ENCODE measurements at places on chromosomes 4 and X.

GRCh38 chr4:167779864-167780263, 312.5 kb upstream of the ANXA10 start:
- DNase-seq = no peak

DNA sequence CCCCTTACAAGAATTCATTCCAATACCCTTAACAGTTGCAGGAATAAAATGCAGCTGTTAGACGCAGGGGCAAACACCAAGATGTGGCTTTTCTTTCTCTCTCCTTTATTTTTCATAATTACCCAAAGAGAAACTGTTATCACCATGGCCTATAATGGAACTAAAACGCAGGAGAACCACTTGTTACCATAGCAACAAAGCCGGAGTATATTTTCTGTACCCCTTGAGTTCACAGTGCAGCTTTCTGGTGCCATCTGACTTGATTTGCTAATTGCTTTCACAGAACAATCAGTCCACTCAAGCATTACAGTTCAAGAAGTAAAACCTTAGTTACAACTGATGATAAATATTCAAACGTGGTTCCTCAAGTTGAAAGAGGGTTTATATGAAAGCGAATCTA, 157.9 kb downstream of the AMELX start:
- DNase-seq = no peak

DNA sequence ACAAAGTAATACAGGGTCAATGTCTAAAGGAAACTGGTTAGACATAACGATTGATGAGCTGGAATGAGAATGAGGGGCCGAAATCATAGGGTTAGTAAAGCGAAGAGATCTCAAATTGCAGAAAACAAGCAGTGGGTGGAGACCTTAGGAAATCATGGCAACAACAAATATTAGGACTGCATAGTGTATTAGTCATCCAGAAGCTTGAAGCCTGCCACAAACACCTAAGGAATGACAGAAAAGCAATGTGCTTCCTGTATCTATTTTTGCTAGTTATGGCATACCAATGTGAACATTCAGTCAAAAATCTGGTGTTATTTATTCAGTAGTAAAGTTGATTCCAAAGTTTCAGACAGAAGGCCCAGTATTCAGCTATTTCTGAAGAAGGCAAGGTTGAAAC, 410.9 kb upstream of the CT83 start:
- DNase-seq = no peak

DNA sequence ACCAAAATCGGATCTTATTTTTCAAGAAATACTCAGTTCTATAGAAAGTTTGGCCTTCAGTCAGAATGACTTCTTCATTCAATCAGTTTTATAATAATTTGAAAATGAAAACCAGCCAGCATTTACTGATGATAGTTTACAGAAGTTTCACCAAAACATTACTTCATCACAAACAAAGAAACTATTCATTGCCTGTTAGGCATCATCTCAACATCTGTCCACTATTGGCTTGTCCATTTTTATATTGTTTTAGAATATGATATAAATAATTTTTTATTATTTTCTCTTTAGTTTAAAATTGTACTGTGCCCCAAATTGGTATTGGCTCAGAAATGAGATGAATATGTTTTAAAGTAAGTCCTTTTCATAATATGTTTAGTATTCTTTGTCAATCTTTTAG, 38.4 kb downstream of the FAT4 start:
- no peak for DNase-seq

DNA sequence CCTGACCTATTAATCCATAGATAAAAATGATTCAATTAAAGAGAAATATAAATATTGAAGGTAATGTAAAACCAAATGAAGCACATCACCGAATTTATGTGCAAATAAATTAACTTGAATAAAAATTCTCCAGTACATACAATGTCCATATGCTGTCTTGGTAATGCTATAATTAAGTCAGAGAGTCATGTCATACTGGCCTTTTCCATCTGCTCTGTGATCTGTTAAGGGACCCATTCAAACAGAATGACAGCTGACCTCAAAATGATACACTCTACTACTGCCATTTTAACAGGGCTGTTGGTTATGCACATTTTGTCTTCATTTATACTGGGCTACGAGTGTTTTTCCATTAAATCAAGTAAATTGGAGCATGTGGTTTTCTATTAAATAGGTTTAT, 99.3 kb downstream of the TEX13A start:
- DNase-seq = no peak

- DNase-seq = no peak
Observed at GRCh38 chr4:1871471-1872021, 353 bp downstream of the NSD2 start.

DNA sequence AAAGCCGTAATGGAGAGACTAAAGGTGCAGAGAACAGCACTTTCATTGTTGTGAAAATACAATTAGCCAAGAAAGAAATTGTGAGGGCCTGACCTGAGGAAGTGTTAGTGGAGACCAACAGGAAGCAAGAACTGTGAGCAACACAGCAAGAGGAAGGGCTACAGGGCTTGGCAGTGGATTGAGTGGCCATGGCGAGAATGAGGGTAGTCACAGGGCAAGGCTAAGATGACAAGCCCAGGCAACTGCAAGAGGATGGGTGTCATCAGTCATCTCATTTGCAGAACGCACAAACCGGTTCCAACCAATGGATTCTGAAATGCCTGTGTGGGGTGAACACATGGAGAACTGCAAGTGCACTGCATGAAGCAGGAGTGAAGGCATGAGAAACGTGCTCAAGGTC, 3.6 kb downstream of the SLC10A6 start:
- no peak for DNase-seq

DNA sequence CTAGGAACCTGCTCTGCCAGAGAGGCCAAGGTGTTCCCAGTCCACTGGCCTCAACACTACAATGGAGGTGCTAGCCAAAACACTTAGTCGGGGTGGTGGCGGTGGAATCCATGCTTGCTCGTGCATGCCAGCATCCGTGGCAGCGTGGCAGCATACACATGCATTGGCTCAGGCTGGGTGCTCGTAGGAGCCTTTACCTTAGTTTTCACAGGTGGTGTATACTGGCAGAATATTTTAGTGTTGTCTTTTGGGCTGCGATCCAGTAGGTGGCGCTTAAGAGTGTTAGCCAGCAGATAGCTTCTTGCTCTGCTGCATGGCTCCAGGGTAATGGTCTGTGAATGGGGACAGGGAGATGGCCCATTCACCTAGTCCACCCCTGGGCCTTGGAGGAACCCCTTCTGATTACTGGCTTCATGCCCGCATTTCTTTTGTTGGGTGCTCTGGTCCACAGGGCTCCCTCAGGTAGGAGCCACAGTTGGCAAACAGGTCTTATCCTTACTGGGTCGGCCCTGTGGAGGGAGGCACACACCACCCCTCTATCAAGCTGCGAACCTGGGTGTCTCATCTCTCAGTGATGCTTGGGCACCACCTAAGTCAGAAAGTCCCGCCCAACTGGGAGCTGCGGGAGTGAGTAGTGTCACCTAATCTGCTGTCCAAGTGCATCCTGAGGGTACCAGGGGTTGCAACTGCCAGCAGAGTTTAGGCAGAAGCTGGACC, 40.0 kb downstream of the RIPPLY1 start:
- no peak for DNase-seq

DNA sequence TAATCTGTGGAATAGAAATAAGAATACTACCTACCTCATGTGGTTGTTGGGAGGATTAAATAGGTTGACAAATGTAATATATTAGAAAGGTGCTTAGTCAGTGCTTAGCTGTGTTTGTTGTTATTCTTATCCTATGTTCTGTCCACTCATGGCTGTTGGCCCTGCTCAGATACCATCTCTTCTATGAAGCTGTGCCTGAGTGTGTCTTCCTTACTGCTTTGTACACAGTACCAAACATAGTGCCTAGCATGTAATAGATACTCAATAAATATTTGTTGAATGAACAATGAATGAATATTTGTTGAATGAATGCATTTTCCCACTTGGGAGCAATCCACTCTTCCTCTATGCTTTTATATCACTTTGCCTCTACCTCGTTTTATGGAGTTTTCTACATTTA, 57.2 kb downstream of the NHS start:
- no peak for DNase-seq

DNA sequence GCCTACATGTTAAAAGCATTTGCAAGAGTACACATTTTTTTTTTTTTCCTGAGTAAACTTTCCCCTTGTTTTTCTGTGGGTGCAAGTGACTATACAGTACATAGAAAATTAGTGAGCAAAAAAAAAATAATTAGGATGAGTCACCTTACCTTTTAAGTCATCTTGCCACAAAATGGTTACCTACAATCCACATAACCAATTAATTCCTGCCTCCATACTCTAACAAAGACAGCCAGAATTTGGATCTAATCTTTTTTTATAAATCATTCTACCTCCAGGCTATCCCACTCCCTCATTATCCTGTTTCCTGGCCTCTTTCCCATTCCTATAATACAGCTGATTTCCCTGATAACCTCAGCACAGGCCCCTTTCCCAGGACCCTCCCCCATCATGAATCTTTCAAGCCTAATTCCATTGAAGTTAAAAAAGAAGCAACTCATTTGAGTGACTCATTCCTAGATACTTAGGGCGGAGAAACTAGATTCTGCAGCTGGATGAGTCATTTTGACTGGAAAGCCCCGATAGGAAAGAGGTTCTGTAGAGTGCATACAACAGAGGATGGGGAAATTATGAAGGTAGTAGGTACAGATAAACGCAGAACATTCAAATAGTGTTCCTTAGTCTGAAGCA, 128.2 kb downstream of the C4orf51 start:
- DNase-seq = no peak

DNA sequence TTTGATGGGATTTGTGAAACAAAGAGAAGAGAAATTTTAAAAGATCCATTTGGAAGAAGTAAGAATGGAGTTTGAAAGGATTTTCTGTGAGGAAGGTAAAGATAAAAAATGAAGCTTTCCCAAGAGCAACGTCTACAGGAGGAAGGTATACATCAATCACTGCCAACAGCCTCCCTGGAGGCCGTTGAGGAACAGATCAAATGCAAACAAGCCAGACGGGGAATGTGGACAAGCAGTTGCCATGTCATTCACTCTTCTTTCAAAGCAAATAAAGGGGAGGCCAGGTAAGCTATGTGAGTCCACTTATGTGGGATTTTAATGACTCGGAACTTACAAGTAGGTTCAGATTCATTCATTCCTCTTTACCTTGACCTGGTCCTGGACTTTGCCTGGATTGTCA, 1020.5 kb upstream of the AGA start:
- DNase-seq = no peak

DNA sequence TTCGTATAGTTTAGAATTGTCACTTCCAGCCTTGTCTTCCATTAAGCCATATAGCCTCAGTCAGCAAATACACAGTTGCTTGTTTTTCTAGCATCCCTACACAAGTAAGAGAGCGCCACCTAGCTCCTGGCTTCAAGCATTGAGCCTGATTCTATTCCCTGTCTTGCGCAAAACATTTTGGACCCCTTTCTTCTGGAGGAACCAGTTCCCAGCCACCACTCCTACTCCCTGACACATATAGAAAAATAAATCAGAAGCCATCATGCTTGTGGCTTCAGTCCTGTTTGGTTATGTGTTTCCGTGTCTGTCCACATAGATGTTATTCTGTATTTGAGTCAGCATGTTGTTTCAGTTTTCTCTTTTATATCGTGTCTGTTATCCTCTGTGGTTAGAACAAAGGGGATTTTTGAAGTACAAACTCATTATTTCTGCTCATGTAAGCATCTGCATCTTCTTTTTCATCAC, 59.9 kb downstream of the GK start:
- no peak for DNase-seq

DNA sequence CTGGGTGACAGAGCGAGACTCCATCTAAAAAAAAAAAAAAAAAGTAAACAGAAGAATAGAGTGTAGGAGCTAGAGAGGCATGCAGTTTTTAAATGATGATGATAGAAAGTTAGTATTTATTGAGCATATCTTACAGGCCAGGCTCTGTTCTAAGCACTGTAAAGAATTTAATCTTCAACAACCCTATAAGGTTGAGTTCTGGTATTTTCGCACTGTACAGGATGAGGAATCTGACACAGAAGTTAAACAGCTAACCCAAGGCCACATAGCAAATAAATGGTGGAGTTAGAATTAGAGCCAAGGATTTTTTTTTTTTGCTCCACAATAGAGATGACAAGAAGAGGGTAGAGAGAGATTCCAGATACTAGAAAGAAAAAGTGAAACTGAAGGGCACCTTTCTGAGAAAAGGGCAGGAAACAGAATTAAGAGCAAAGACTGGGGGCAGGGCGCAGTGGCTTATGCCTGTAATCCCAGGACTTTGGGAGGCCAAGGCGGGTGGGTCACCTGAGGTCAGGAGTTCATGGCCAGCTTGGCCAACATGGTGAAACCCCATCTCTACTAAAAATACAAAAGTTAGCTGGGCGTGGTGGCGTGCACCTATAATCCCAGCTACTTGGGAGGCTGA, 56.1 kb downstream of the KLHL5 start:
- DNase-seq = no peak

DNA sequence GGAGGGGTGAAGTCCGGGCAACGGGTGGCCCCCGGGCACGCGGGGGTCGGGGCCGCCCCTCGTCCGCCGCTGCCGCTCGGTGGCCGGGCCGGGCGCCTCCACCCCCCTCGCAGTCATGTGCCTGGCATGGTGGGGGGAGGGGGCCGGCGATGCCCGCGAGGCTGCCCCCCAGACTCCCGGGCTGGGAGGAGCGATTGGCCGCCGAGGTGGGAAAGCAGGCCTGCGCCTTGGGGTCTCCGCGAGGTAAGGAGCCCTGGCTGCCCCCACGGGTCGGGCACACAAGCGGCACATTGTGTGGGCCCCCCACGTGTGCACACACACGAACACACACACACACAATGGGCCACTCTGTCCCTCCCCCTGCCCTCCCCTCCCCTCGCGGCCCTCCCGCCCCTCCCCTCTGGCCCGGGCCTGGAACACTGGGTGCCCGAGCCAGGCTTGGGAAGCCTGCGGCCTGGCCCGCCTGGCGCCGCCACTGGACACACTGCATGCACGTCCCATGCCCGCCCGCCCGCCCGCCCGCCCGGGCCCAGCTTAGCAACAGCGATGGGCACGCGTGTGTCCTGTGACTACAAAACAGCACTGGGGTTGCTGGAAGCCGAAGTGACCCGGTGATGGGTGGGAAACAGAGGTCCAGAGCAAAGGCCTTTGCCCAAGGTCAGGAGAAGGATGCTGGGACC, 1.3 kb downstream of the SLC6A8 start:
- DNase-seq = no peak

GRCh38 chr4:166432125-166432524, 559.1 kb downstream of the TLL1 start:
- DNase-seq = no peak

DNA sequence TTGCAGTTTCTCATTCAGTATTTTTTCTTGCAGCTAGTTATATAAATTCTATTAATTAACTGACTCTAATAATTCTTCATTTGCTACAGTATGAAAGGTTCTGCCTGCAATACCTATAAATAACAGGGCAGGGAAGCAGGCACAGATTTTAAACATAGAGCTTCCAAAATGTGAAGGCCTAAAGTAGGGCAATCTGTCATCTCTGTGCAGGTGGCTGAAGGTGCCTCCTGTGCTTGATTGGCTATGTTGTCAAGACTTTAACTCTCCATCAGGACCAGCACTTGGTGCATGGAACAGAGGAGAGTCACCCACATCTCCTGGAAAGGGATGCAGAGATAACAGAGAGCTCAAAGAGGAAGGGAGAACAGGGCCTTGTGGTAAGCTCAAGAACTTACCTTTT, 75.2 kb upstream of the TSPAN5 start:
- DNase-seq = no peak

All from cortex of kidney (tissue), 1 donor.